ENCODE measurements at places on chromosomes 13 and 19. TPM values are rescaled to one million over a fixed set of nuclear protein-coding genes. Genes with fewer than 3 reads are reported as not detected.

GRCh38 chr13:52921194-52921593, 72.8 kb upstream of the PCDH8 start:
- no peak for DNase-seq

DNA sequence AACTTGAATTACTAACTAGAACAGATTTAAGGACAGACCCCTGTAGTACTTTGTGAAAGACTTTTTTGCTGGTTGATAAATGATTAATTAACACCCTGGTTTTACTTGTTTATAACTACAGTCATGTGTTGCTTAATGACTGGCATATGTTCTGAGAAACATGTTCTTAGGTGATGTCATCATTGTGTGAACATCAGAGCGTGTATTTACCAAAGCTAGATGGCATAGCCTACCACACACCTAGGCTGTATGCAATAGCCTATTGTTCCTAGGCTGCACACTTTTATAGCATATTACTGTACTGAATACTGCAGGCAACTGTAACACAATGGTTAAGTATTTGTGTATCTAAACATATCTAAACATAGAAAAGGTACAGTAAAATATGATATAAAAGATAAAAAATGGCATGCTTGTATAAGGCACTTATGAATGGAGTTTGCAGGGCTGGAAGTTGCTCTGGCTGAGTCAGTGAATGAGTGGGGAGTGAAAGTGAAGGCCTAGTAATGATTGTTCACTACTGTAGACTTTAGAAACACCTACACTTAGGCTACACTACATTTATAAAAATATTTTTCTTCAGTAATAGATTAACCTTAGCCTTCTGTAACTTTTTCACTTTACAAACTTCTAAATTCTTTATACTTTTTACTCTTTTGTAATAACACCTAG, 260.3 kb downstream of the KCNRG start:
- no peak for DNase-seq

- no peak for DNase-seq
Observed at GRCh38 chr13:32495429-32495828, 43.2 kb downstream of the N4BP2L2 start.

DNA sequence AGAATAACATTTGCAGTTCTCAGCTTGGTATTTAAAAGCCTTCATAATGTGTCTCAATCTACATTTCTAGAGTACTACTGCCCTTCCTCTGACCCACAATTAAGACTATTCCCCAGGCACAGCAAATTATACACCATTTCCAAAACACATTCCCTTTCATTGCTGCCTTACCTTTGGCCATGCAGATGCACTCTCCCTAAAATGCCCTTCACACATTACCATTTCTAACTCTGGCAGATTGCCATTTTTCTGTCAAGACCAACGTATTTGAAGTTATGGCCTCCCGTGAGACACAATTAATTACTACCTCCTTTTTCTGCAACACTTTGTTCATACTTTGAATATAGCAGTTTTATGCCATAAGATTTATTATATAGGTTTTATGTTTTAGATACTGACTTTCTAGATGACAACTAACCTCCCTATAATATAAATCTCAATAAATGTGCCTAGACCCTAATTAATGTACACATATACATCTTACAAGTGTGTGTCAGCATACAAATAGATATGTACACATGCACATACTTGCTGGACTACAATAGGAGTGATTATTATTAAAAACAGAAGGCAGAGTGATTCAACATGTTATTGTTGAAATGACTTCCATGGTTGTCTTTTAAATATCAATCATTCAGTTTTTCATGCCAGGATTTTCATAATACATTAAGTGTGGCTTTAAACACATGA, 2902.5 kb downstream of the PCDH9 start:
- no peak for DNase-seq

NTN5 gene
- total RNA-seq, result 3.8 TPM
